Nucleus accumbens (tissue), 56 donors: ENCODE measurements at places on chromosomes 2 and 18.

GRCh38 chr2:158255257-158255656 lies 153.6 kb downstream of the UPP2 start:
- no peak for DNase-seq

DNA sequence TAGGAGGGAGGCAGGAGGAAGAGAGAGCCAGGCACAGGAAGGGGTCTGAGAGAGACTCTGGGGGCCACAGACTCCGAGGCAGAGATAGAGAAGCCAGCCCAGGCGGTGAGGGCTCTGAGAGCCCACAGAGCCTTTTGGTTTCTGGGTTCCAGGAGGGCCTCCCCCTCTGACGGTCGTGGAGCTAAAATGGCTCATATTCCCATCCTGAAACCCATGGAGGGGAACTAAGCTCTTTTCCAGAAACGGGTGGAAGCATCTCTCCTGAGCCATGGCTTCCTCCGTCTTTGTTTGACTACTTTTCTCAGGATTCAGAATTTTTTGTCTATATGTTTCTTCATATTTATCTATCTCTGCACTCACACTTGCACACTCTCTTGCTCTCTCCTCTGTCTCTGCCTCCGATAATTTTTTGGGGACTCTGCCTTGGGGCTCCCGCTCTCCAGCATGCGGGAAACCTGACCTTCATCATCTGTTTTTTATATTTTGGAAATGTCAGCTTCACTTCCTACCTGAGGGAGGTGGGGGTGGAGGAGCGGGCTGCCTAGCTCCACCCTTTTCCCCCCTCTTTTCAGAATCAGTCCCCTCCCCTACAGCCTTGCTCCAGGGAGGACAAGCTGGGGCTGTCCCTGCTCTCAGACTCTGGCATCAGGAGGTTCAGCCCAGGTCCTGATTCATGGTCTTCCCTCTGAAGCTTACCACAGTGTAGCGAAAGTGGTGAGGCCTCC lies 5.0 kb upstream of the PKDCC start:
- DNase-seq = no peak

GRCh38 chr2:44804406-44805265 lies 136.9 kb upstream of the SIX3 start:
- DNase-seq = no peak

GRCh38 chr18:5693699-5694294 lies 150.0 kb upstream of the EPB41L3 start:
- no peak for DNase-seq

- no peak for DNase-seq
Observed at GRCh38 chr2:168118733-168119514, 128.5 kb downstream of the STK39 start.

DNA sequence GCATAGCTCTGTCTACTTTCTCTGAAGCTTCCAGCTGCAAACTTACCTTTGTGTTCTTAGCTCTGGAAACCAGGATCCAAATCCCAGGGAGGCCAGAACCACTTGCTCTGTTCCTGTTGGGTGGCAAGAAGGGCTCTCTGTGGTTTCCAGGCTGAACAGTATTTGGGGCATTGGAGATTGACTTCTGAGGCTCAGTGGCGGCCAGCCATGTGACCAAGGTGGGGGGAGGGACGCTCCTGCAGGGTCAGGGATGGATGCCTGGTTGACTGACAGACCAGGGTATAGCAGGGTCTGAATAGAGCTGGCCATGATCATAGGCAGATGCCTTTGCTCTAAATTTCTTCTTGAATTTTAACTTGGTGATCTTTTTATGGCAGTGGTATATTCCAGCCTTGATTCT lies 15.1 kb downstream of the SLC4A5 start:
- DNase-seq = no peak

- no peak for DNase-seq
Observed at GRCh38 chr2:40725950-40726349, 274.1 kb upstream of the SLC8A1 start.

DNA sequence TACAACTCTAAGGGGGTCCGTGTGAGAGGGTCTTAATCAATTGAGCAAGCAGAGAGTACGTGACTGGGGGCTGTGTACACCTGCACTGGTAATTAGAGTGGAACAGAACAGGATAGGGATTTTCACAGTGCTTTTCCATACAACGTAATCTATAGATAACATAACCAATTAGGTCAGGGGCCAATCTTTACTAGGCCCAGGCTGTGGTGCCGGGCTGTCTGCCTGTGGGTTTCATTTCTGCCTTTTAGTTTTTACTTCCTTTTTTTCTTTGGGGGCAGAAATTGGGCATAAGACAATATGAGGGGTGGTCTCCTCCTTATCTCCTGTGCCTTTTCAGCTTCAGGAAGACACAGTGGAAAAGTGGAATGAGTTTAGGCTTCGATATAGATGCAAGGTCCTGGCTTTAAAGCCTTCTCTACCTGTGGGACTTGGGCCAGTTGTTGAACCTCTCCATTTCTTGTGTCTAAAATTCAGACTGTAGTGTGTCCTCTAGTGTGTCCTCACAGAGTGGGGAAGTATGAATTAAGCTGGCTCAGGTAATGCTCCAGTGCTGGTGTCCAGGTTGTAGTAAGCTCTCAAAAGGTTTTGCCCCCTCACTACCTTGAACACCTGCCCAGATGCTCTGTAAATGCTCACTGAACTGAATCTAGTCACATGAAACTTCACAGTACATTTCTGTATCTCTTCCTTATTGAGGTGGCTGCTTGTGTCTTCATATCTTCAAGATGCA lies 422.8 kb downstream of the SETBP1 start:
- DNase-seq = no peak

GRCh38 chr2:7117076-7117475 lies 199.9 kb downstream of the RNF144A start:
- no peak for DNase-seq

- DNase-seq = no peak
Observed at GRCh38 chr2:120013597-120014223, 833 bp downstream of the EPB41L5 start.

GRCh38 chr2:120466704-120467054 lies 120.7 kb downstream of the INHBB start:
- DNase-seq = no peak

GRCh38 chr2:111118481-111118980 lies 2.2 kb upstream of the BCL2L11 start:
- DNase-seq = no peak

DNA sequence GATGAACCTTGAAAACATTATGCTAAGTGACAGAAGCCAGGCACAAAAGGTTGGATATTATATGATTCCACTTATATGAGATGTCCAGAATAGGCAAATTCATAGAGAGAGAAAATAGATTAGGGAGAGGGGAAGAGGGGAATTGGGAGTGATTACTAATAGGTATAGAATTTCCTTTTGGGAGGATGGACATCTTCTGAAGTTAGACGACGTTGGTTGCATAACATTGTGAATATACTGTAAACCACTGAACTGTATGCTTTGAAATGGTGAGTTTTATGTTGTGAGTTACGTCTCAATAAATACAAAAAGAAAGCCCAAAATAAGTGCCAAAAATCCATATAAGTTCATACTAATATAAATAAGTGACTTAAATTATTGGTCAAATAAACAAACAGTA lies 18.6 kb upstream of the CYP26B1 start:
- no peak for DNase-seq
